ENCODE measurements at places on chromosomes 3 and 15. TPM values are rescaled to one million over a fixed set of nuclear protein-coding genes. Genes with fewer than 3 reads are reported as not detected.

Gene CTDSPL
- total RNA-seq = 22.2 TPM

Gene FEZF2
- not detected for total RNA-seq

Gene PLAAT1
- not detected for total RNA-seq

Gene TAGLN3
- total RNA-seq = 0.74 TPM

Gene CFAP100
- not detected for total RNA-seq

Gene B3GALNT1
- total RNA-seq = 10.6 TPM

Gene ALG1L2
- not detected for total RNA-seq

Gene SLC51B
- total RNA-seq = 2.0 TPM

Gene LEKR1
- 0.43 TPM for total RNA-seq

Gene CYP1A2
- total RNA-seq = not detected

Gene GXYLT2
- 34.8 TPM for total RNA-seq

Gene GCNT3
- total RNA-seq = 0.14 TPM

Gene DNAH1
- total RNA-seq = 1.7 TPM

Gene CMTM8
- not detected for total RNA-seq

Gene ROPN1
- not detected for total RNA-seq

Gene HHATL
- total RNA-seq = not detected

Gene GPR15
- not detected for total RNA-seq

Gene NMB
- total RNA-seq = 1.8 TPM

Gene ACP3
- total RNA-seq = 1.3 TPM

Gene SCN11A
- total RNA-seq = under 0.01 TPM

Gene RPL35A
- total RNA-seq = 785 TPM

Gene TMCO5A
- not detected for total RNA-seq

Gene ABHD5
- total RNA-seq = 54.9 TPM

Measured in smooth muscle cell of bladder (primary cell).